ENCODE measurements at places on chromosomes 5 and 9.

GRCh38 chr9:134158753-134159392, 5.5 kb downstream of the RNU6ATAC start:
- DNase-seq = no peak

DNA sequence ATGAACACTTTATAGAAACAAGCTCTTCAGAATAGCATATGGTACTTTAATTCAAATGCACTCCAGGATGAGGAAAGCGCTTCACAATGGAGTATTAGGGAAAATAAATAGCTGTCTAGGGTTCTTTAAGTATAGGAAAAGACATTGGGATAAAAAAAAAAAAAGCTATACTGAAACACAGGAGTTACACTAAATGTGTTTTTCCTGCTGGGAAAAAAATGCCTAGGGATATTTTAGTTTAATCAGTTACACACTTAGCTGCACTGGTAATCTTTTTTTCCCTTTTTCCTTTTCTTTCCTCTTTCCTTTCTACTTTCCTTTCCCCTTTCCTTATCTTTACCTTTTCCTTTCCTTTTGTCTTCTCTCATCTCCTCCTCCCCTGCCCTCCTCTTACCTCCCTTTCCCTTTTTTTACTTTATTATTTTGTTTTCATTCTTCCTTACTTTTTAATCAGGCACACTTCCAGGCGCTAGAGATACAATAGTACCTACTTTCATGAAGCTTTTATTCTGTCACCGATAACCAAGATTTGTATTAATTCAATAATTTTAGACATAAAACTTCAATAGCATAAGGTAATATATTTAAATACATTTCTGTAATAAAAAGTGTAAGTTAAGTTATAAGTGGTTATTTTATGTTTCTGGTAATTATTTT, 758.7 kb downstream of the CDH18 start:
- no peak for DNase-seq

DNA sequence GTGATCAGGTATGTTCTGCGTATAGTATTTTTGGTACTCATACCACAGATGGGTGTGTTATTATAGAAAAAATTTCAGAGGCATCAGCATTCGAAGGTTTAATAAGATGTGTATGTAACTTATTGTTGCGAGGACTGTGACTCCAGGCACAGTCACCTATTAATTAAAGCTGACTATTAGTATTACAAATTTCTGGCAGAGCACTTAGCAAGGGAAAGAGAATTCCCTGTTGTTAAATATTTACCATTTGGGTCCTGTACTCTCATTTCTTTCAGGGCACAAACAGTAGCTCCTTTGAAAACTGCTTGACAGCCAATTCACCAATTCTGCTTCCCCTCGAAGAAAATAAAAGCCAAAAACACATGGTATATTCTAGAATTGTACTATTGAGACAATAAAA, 653.8 kb downstream of the ELAVL2 start:
- DNase-seq = no peak

- DNase-seq = no peak
Observed at GRCh38 chr5:78698191-78698791, 49.7 kb upstream of the LHFPL2 start.

DNA sequence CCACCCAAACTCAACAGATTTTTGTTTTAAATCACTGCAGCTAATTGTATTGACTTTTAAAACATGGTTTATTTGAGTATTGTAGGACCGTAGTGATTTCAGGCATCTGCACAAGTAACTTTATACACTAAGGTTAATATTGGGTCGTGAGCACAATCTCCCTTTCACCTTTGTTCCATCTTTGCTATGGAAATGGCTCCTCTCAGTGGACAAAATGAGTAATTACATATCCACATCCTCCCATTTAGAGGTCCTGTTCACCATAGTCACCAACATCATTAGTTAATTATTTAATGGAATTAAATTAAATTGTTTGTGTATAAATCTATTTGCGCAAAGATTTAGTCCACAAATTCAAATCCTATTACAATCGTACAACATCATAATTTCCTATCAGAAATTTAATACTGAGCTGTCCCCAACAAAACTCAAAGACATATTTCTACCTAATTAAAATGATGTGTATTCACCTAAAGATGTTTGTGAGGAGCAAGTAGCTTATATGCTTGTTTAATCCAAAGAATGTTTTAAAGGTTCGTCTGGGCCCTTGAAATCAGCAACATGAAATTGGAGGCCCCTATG, 173.0 kb upstream of the DAPK1 start:
- DNase-seq = no peak

DNA sequence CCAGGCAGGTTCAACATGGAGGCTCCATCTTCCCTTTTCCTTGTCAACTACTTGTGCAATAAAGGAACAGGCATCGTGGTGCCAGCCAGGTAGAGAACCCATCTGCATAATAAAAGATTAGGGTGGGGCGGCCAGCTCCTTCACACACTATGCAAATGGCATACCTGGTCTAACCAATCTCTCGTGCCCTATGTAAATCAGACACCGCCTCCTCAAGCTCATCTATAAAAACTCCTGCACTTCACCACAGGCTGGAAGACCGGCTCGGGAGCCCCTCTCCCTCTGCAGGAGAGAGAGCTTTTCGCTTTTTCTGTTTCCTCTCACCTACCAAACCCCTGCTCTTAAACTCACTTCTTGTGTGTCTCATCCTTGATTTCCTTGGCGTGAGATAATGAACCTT, 244.3 kb upstream of the PUM3 start:
- DNase-seq = no peak

DNA sequence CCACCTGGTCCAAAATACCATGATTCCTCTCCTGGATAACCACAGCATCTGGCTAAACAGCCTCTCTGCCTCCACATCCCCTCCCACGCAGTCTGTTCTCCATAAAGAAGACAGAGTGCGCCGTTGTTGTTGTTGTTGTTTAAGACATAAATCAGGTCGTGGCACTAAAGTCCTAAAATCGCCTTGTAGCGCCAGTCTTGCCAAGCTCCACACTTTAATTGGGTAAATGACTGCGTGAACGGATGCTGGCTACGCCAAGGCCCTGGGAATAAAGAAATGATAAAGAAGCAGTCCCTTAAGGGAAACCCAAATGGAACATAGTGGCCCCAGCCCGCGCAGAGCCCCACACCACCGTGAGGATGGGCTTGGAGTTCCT, 364 bp upstream of the SFXN1 start:
- no peak for DNase-seq

- DNase-seq = no peak
Observed at GRCh38 chr5:164204338-164204946, 699.0 kb downstream of the MAT2B start.

DNA sequence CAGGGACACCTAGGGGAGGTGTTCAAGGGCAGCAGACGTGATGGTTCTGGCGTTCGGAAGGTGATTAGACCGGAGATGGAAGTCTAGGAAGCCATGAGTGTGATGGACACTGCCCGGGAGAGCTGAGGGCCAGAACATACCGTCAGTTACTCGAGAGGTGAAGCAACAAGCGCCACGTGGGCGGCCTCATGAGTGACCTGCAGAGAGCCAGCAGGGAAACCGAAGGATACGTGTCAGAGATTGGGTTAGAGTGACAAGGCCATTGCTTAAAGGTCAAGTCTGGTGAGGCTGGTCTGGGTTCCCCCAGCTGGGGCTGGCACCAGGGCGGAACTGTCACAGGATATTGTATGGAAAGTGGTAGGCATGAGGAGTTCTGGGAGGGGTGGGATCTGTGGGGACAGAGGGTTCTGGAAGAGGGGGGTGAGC, 60.0 kb downstream of the C9orf50 start:
- no peak for DNase-seq

GRCh38 chr5:116378007-116378776, 196.4 kb downstream of the SEMA6A start:
- DNase-seq = no peak

- DNase-seq = no peak
Observed at GRCh38 chr9:131441441-131441840, 47.6 kb downstream of the PRRC2B start.

DNA sequence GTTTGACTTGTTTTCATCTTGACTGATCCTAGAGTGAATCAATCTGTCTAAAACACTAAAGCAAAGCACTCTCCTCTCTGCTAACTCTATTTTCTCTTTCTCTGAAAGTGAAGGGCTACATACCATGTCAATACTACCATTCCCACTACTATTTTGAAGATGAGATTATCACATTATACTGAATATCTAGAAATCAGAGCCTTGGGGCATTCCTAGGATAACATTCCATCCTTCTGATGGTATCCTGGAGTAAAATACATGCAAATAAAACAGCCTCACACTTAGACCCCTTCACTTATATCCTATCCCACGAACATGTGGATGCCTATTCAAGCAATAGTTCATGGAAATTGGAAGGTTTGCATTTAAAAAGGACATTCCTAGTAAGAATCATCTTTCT, 309.3 kb upstream of the ACTBL2 start:
- no peak for DNase-seq

- DNase-seq = no peak
Observed at GRCh38 chr5:170449232-170449631, 54.6 kb upstream of the KCNIP1 start.

DNA sequence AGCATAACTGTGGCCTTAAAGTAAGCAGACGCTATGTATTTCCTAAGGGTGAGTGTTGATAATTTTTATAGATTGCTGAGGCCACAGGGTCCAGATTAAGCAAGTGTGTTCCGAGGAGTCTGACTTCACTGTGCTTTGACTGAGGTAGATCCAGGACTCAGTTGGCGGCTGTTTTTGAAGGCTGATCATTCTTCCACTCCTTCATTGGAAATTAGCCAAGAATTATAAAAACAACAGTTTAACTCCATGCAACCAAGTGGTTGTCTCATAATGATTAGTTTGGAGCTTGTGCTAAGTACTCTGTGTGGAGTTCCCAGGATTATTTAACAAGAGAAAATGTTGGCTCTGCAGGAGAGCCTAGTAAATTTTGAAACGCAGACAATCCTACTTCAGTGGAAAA, 19.1 kb downstream of the IQGAP2 start:
- DNase-seq = no peak

DNA sequence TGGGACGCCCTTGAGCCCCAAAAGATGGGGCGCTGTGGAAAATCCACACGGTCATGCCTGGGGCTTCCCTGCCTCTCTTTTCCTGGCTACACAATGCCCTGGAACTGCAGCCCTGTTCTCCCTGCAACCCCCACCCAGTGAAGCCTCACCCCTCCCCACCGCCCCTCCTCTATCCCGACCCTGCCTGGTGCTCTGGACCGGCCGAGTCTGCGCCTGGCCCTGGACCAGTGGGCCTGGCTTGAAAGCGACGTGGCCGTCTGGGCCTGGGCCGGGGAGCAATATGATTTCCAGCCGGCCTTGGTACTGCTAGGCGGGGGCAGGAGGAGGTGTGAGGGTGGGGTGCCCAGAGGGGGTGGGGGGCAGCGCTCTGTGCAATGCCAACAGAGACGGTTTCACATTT, 71.0 kb upstream of the RNU6ATAC start:
- DNase-seq = no peak

GRCh38 chr5:79149433-79149832, 37.8 kb downstream of the BHMT start:
- no peak for DNase-seq

- DNase-seq = no peak
Observed at GRCh38 chr5:125722550-125722949, 700.7 kb upstream of the GRAMD2B start.

DNA sequence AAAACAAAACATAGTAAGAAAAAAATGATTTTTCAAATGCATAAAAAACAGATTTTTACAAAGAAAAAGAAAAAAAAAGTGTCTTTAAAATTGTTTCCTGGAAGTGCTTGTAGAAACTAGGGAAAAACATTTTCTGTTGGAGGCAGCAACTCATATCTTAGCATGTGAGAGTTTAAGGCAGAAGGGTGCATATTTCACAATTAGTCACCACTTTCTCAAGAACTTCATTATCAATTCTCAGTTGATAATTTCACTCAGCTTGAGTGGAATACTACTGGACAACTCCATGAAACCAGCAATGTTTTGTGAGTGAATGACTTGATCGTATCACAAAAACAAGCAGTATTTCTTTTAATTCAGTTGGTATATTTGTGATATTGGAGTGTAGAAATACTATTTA, 508.3 kb upstream of the DAB2 start:
- no peak for DNase-seq

DNA sequence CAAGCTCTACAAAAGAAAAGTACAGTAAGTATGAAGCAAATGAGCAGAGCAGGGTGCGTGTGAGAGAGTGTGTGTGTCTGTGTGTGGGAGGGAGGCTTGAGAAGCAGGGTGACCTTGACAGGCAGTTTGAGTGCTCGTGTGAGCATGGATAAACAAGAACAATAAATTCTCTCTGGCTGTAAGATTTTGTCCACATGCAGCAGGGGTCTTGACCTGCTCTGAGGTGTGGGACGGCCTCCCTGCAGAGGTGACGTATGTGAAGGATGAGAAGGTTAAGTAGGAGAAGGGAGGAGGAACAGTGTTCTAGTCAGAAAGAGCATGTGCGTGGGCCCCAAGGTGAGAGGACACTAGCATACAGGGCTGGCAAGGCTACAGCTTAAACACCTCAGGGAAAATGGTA, 49.0 kb downstream of the SPTLC1 start:
- no peak for DNase-seq

- no peak for DNase-seq
Observed at GRCh38 chr5:22665801-22666200, 187.3 kb downstream of the CDH12 start.

GRCh38 chr5:37495668-37496347, 116.7 kb downstream of the WDR70 start:
- DNase-seq = no peak

DNA sequence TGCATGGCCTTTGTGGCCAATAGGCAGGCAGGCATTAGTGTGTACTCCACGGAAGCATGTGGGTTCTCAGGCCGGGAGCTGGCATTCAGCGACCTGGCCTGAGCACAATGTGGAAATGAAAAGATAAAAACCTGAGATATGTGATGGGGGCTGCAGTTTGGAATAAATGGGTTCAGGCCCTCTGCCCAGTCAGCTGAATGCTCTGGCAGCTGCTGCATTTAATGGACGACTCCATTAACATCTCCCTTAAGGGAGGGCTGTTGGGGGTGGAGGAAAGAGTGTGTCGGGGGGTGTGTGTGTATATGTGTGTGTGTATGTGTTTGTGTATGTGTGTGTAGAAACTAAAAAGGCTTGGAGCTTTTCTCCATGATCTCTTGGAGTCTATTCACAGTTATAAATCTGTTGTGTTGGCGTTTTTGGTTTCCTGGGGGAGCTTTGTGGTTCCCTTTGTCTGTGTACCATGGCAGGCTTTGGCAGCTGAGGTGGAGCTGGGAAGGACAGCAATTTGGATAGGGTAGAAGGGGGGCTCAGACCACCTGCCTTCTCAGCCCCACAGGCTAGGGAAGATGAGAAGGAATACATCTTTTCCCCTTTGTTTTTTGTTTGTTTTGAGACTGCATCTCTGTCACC, 27.3 kb upstream of the HSPA9 start:
- no peak for DNase-seq

- no peak for DNase-seq
Observed at GRCh38 chr5:88502179-88503040, 233.8 kb upstream of the TMEM161B start.

DNA sequence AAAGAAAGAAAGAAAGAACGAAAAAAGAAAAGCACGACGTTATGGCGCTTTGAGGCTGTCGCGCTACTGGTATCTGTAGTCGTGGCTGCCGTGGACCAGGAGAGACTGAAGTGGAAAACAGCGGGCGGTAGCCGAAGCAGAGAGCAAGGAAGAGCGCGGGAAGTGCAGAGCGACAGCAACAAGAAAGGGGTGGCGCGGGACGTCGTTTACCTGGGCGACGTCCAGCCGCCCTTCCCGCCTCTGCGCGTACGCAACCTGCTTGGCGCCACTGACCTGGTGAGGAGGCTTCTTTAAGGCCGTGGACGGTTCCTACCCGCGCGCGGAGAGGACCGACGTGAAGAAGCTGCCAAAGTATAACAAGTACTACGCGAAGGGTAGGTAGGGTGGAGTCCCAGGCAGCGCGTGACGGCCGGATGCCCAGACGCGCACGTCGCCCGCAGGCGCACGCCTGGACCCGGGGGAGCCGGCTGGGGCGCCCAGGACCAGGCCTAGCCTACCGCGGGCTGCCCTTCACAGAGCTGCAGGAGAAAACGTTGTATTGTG, 15.4 kb downstream of the CCL28 start:
- peak; percentile 54 for DNase-seq

Measured in stimulated activated CD8-positive, alpha-beta memory T cell treated with anti-CD3 and anti-CD28 coated beads, Interleukin-2, amount 100 ng/mL, for 48 hours (primary cell).